ENCODE measurements at places on chromosomes 6 and 20.

GRCh38 chr6:56808871-56809359 lies 146.0 kb upstream of the BEND6 start:
- DNase-seq, result peak; percentile 33

GRCh38 chr6:73680289-73680918 lies 15.6 kb upstream of the CD109 start:
- DNase-seq, result no peak

DNA sequence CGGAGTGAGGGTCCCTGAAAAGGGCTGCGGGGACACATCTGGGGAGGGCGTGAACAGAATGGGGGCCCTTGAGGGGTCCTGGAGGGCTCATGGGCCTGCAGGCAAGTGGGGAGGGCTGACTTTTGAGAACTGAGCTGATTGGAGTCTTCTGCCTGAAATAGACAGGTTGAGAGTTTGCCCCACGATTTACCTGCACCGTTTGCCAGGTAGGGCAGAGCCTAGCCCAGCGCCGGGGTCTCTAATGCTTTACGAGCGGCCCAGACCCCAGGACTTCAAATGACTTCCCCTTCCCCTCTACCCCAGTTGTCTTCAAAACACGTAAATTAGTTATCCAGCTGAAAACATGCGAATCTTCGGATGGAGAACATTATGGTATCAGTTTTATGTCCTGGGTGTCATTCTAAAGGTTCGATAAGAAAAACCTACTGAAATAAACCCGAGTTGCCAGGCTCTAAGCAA lies 1.3 kb downstream of the PLCB1 start:
- DNase-seq, result peak; percentile 17

GRCh38 chr6:30361661-30362060 lies 16.7 kb downstream of the RPP21 start:
- DNase-seq, result no peak

- no peak for DNase-seq
Measured at GRCh38 chr6:139530561-139530960, 156.1 kb upstream of the CITED2 start.

DNA sequence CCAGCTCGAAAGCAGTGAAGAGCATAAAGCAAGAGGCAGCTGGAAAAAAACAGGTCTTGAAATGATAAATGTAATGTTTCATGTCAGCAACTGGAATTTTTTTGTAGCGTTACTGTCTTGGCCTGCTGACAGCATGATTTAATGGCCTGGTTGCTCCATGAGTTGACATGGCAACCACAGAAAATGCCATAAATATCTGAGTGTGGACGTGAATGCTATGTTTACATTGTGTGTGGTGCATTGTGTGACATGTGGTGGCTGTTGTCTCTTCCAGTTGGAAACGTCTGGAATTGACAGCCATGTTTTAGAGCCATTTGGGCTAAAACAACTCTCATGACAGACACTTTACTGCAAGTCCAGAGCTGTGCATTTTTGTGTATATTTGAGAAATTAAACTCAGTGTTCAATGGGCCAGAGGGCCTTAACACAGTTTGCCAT lies 170.0 kb downstream of the FOXA2 start:
- DNase-seq, result no peak

DNA sequence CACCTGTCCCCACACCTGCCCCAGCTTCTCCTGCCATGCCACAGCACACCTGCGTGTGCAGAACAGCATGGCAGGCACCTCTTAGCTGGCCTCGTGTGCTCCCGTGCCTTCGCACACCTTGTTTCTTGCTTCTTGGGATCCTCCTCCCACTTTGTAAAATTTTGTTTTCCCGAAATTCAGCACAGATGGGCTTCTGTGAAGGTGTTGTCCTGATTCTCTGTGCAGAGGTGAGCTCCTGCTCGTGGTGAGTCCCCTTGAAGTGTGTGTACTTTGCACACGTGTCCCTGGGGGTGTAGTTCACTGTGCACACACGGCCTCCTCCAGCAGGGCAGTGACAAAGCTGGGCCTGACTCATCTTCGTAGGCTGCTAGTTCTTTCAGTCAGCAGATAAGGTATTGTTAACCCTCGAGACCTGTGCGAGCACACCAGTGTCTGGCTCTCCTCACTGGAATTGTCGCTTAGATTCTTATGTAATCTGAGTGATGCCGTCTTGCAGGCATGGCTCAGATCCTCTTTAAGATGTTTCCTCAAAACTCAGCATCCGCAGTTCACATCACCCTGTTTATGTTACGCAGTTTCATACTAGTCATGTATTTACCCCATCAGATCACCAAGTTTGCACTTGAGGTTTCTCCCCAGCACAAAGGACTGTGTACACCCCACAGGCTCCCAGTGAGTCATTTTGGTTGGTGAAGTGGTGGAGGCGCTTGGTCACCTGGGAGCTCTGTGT lies 77.7 kb downstream of the CDYL start:
- no peak for DNase-seq

- no peak for DNase-seq
Measured at GRCh38 chr6:83609248-83609647, 96.9 kb downstream of the PRSS35 start.

All from NCI-H1694 treated with DMSO at 0.1 percent for 48 hours (cell line).